ENCODE measurements at places on chromosomes 1 and 21.

DNA sequence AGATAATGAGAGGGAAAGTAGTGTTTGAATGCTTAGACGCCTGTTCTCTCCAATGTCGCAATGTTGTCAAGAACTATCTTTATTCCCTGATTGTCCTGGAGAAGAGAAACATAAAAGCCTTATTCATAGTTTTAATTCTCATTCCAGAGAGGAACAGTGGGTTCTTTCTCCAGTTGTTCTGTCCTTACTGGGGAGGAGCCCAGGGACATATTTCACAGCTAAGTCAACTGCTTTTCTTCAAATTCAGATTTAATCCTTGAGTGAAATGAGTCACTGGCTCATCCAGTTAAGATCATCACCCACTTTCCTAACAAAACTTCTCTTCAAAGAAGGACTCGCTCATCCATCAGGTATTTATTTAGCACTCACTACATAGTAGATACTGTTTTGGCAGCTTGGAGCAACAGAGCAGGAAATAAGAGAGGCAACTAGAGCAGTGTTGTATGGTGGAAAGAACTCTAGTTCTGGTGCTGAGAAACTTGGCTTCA is 365.7 kb upstream of the USP24 start:
- DNase-seq: no peak

- DNase-seq: no peak
Measured at GRCh38 chr1:229131243-229132105, 139.4 kb upstream of the RAB4A start.

DNA sequence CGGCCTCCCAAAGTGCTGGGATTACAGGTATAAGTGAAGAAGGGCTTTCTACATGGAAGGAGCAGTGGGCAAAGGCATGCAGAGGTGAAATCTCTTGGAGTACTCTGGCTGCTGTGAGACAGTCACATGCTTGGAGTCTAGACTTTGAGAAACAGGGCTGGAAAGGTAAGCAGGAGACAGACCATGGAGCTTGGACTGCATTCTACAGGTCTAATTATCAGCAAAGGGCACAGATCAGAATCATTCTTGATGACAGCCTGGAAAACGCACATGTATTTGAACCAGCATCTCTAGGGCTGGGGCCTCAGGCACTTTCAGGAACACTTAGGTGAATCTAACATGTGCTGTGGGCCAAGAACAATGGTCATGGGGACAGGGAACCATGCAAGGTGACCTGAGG is 7.3 kb upstream of the PRELP start:
- DNase-seq: no peak

- DNase-seq: no peak
Measured at GRCh38 chr1:215665215-215665614, 98.1 kb downstream of the KCTD3 start.

GRCh38 chr21:32186804-32187203 is 92.0 kb downstream of the MIS18A start:
- no peak for DNase-seq

DNA sequence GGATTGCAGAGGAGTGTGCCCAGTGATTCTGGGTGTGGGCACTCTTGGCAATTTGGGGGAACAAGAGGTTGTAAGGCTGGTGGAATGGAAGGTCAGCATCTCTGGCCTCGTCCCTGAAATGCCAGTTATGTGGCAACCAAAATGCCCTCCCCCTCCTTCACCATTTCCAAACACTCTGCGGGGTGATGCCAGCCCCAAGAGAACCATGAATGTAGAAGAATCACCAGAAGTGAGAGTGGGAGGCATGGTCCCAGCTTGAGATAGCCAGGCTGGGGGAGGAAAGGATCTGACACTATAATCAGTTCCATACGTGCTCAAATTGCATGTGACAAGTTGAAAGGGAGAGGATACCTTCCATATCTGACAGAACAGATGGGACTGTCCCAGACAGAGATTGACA is 88.7 kb upstream of the EDN2 start:
- DNase-seq: no peak

GRCh38 chr1:46550751-46551231 is 656 bp downstream of the KNCN start:
- DNase-seq: no peak

GRCh38 chr1:47436979-47437446 is 831 bp upstream of the FOXD2 start:
- no peak for DNase-seq

- DNase-seq: no peak
Measured at GRCh38 chr1:1171546-1172340, 1.9 kb upstream of the TTLL10 start.

- DNase-seq: no peak
Measured at GRCh38 chr1:94236630-94237290, 624 bp downstream of the ARHGAP29 start.

DNA sequence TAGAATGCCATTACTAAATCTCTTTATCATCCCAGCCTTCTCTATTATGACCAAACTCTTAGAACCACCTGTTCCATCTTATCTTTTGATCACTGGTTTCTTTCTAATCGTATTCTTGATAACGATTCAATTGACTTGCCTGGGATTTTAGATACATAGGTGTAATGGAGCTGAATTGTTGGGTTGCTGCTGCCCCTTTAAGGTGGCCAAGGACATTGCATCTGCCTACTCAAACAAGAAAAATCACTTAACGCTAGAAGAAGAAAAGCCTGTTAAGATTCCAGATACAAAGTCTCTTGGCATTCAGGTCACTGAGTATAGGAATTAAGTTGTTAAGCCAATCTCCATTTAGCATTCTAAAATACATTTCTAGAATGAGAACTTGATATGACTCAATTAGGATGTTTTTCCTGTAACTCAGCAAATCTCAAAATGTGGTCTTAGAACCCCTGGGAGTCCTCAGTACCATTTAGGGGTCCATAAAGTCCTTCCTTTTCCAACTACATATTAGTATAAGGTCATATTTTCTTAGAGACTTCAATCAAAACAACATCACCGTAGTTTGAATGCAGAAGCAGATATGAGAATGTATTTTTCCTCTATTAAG is 12.4 kb downstream of the NEXN start:
- DNase-seq: no peak

- DNase-seq: no peak
Measured at GRCh38 chr1:162565460-162565859, 3.9 kb downstream of the UAP1 start.

DNA sequence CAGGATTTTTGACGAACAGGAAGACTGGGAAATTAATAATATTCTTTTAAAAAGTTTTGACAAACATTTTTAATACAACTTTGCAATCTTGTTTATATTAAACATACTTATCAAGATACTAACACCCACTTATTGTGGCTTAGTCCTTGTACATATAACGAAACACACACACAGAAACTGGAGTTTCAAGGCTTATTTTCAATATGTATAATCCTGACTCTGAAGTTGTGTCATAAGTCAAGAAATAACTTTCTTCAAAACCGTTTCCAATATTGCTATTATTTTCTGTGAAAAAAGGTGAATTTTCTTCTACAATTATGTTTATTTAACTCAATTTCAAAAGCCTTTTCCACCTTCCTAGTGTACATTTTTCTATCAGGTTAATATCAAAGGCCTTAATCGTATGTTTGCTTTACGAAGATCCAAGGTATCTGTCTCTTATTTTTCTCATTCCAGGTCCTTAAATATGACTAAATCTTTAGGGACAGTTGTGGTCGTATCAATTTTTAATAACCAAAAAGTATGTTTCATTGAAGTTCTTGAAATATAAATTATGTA is 1.8 kb downstream of the CDKN2C start:
- no peak for DNase-seq

- DNase-seq: no peak
Measured at GRCh38 chr1:8930116-8930515, 15.6 kb upstream of the CA6 start.

DNA sequence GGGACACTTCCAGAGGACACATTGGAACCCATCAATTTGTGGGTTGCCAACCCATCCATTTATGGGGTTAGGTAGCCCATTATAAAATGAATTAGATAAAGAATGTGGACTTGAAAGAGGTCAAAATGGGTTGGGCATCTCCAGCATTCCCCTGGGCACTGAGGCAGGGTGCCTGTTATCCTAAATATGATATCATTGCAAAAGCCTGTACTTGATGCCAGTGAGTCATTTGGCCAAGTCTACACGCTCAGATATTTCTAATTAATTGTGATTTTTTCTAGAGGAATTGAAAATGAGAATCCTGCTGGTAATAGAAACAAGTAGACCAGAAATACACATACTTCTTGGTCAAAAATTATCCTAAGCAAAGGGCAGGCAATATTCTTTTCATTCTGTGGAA is 21.9 kb upstream of the NBL1 start:
- DNase-seq: no peak

- DNase-seq: no peak
Measured at GRCh38 chr1:229028987-229029878, 241.7 kb upstream of the RAB4A start.

GRCh38 chr1:25818569-25818968 is 1.2 kb upstream of the MTFR1L start:
- DNase-seq: no peak

DNA sequence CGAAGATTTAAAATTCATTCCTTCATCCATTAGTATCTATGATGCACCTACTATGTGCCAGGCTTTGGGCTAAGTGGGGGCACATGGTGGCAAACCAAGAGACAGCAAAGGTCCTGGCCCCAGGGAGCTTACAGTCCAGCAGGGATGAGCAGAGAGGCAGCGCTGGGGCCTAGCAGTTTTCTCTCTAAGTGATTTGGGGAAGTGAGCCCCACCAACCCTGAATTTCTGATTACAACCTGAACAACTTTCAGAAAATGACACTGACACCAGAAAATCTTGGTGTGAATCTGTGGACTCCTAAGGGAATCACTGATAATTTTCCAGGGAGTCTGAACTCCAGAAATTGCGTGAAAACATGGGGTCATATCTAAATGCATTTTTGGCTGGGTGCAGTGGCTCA is 111.5 kb downstream of the CAPN8 start:
- DNase-seq: no peak

GRCh38 chr1:25992689-25993171 is 5.1 kb downstream of the PAFAH2 start:
- DNase-seq: no peak

GRCh38 chr1:77415579-77415978 is 133.8 kb downstream of the AK5 start:
- DNase-seq: no peak

GRCh38 chr1:28855469-28855951 is 43.5 kb downstream of the OPRD1 start:
- no peak for DNase-seq

- DNase-seq: no peak
Measured at GRCh38 chr1:54401799-54402198, 4.4 kb downstream of the SSBP3 start.

- no peak for DNase-seq
Measured at GRCh38 chr1:42888013-42888633, 41.7 kb downstream of the ZNF691 start.

GRCh38 chr21:42493109-42494060 is 2.6 kb downstream of the RSPH1 start:
- no peak for DNase-seq

- no peak for DNase-seq
Measured at GRCh38 chr1:38787041-38787440, 72.5 kb downstream of the RRAGC start.

- DNase-seq: no peak
Measured at GRCh38 chr1:5971471-5972197, 20.6 kb downstream of the NPHP4 start.

- no peak for DNase-seq
Measured at GRCh38 chr1:231274119-231274825, 33.3 kb downstream of the GNPAT start.

GRCh38 chr1:228911225-228912210 is 176.2 kb downstream of the RHOU start:
- no peak for DNase-seq

DNA sequence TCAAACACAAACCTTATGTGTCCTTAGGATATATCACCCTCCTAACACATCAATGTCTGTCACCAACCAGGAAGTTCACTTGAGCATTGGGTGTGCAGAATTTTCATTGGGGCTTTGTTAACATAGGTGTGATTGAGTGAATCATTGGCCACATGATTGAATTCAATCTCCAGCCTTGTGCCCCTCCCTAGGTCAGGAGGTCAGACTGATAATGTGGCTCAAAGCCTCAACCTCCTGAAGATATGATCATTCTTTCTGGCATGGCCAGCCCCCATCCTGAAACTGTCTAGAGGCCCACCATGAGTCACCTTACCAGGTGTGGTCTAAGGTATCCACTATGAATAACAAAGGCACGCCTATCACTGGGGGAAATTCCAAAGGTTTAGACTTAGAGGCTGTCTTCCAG is 90.1 kb downstream of the PKN2 start:
- DNase-seq: no peak

DNA sequence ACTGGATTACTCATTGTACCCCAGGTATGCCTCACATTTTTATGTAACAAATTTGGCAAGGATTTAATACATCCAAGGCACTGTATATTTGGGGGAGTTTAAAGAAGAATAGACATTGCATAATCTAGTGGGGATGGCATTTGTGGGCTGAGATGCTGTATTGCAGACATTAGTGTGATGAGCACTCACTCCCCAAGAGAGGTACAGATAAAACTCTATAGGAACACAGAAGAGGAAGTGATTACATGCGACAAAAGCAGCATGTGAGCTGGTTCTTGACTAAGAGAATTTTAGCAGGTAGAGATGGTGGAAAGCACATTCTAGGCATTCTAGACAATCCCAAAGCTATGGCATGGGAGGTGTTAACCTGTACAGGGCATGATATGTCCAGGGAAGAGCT is 24.2 kb upstream of the CDC14A start:
- DNase-seq: no peak

DNA sequence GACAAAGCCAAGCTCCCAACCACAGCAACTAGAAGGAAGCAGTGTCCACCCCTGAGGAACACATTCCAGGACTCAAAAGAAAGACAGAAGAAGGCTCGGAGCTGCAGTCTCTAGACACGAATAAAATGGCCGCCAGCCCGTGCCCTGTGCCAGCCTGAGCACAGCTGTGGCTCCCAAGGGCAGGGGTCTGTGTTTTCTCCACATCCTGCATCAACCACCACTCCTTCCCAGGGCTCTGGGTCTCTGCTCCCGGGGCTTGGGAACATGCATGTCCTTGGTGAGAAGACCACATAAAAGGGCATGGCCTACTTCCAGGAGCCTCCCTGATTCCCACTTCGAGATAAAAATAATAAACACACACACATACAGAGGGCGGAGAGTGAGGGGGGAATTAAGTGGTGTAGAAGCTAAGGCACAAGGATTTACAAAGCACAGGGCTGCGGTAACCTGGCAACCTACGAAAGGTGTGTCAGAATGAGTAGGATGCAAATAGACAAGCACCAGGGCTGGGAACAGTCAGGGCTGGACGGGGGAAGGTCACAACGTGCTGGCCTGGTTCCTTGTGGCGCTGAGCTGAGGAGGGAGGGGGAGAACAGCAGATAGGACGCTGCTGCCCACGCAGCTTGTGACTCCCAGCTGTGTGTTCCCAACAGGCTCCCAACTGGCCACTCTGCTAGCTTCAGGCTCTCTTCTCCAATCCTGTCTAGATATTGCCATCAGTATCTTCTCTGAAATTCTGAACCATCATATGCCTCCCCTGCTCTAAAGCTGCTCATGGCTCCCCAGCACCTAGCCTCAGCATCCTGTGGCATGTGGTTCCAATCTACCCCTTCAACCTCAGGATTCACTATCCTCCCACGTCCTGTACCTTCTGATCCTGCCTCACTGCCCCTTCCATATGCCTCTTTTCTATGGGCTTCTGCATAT is 72.5 kb downstream of the CD34 start:
- DNase-seq: no peak

- DNase-seq: no peak
Measured at GRCh38 chr1:11797525-11798216, 8.1 kb downstream of the MTHFR start.

GRCh38 chr1:158803678-158804077 is 22.7 kb upstream of the OR6N2 start:
- no peak for DNase-seq

Data from stimulated activated CD8-positive, alpha-beta memory T cell treated with anti-CD3 and anti-CD28 coated beads, Interleukin-7, amount 100 ng/mL, for 1 hour (primary cell).